Heart right ventricle (tissue), 16 donors: ENCODE measurements at places on chromosomes 2 and 18.

- no peak for DNase-seq
Measured at GRCh38 chr2:88628571-88628939, 1.3 kb upstream of the EIF2AK3 start.

DNA sequence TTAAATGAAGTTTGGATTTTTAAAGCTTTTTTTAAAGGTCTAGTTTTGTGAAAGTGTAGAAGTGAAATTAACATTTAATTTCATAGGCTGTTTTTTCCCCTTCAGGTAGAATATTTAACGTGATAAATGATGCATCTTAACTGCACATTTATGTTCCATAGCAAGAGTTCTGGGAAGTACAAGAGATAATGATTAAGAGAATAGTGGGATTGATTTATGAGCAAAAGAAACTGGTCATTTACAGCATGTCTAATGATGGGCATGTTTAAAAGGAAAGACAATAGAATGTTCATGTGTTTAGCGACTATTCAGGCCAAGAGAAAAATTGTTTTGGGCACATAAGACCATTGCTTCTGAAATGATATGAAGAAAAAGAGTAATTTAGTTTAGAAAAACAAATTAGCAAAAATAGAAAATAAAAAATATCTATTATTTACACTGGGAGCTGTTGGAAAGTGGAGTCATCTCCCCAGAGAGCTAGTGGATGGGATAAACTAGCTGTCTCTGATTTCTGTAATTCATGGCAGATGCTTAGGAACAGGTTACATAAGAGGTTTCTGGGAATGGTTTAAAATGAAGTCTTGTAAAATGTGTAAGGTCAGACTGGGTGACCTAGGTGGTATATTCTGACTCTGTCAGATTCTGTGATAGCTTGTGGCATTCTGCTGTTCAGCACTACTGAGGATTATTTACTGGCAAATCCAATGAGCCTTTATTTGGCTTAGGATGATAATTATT lies 60.7 kb downstream of the WDR7 start:
- DNase-seq: no peak

DNA sequence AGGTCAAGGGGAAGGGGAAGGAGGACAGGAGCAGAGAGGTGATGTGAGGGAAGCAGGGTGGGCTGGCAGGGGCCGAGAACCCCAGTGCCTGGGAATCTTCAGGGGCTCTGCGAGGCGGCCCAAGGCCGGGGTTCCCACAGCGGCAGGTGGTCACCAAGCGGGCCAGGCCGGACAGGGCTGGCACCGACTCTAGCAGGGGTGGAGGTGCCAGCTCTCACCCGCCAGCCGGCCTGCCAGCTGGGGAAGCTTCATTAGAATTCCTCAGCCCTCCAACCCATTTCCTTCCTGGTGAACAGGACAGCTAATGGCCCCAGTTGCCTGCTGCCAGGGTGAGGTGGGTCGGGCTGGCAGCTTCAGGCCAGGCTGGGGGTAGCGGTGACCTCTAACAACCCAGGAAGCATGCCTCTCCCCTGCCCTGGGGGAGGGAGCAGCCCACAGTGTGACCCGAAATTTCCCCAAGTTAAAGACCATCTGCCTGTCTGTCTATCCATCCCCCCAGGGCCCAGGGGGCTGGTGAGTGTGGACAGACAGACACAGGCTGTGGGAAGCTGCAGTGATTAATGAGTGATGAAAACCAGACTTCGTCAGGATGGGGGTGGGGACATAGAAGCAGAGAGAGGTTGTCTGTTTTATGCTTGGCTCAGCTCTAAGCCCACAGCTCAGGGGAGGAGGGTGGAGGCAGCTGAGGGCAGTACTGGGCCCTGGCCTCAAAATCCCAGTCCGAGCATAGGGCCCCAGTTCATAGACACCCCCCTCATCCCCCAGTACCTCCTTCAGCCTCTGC lies 144.1 kb downstream of the ZFP36L2 start:
- peak; percentile 79 for DNase-seq

- DNase-seq: peak; percentile 40
Measured at GRCh38 chr2:28981016-28981441, at the start of gene TOGARAM2. TOGARAM2 (plus strand) TSS chr2:28981298; CDS start chr2:28994835, 13,537 bp downstream.

- DNase-seq: no peak
Measured at GRCh38 chr2:190528521-190529001, 6.0 kb downstream of the NEMP2 start.

- no peak for DNase-seq
Measured at GRCh38 chr2:37771600-37772088, 100.2 kb upstream of the CDC42EP3 start.

DNA sequence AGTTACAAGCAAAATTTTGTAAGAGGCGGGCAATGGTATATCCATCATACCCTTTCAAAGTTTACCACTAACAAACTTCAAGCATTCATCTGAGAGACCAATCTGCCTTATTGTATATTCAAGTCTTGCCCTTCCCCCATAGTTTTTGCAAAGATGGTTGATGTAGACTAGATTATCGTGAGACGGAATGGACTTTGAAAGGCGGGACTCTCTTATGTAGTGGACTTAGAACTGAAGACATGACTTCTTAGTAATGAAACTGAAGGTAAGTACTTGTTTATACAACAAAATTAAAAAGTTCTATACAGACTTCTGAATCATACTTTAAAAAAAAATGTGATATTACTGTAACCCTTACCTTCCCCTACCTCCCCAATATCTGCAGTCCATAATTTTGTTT lies 10.4 kb downstream of the AP1S3 start:
- no peak for DNase-seq

GRCh38 chr2:178106053-178106452 lies 6.2 kb upstream of the RBM45 start:
- no peak for DNase-seq

DNA sequence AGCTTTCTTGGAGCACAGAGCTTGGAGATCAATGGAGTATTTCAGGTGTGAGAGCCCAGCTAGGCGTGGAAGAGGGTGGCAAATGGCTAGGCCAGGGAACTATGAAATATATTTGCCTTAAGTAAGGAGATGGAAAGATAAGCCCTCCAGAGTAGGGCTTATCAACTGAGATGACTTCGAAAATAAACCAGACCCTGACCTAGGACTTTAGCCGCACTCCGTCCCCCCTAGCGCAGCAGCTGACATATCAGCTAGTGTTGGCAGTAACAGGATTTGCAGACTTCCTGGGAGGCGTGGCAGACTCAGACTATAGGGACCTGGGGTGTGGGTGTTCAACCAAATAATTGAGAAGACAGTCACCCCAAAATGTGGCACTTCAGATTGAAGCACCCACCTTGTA lies 127.7 kb upstream of the EPAS1 start:
- DNase-seq: no peak

GRCh38 chr2:178892751-178893625 lies 85.8 kb upstream of the TTN start:
- DNase-seq: no peak

- no peak for DNase-seq
Measured at GRCh38 chr2:82657106-82657505, 1802.0 kb downstream of the SUCLG1 start.

DNA sequence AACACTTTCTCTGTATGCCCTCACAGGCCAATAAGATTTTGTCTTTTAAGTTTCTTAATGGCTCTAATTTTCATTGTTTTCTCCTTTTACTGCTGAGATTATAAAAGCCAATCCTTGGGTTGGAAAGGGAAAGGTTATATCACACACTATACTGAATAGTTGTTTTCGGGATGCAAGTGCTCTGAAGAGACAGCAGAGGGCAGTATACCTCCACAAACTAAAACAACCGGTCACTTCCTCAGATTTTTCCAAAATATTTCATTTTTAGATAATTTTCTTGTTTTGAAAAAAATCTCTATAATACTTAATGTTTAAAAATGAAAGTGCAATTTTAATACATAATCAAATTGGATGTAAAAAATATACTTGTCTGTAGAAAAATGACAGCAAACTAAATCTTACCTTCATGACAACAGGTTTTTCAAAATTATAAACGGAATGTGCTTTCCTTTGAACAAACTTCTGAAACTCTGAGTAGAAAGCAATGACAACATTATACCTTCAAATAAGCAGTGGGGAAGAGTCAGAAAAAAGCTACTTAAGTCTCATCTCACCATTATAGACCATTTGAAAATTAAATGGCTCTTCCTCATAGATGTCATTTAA lies 82.7 kb downstream of the ORC4 start:
- no peak for DNase-seq

DNA sequence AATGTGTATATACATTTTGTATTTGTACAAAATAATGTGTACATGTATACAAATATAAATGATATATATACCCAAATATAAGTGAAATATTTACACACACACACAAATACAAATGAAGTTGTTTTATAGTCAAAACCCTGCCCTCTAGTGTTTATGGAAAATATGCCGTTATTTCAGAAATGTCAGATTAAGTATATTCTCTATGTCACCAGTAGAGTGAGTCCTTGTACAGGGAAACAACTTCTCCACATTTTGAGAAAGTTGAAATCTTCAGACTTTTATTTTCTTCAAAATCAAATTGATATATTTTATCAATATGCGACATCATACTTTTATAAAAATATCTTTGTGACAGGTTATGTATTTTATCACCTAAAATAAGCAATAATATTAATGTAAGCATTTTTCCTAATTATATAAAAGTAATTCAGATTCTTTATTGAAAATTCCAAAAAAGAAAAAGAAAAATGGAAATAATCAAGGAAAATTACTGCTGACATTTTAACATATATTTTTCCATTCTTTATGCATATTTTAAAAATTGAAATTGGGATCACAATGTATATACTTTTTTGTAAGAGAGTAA lies 22.4 kb downstream of the ARL6IP6 start:
- DNase-seq: no peak

- no peak for DNase-seq
Measured at GRCh38 chr18:31244771-31245394, 73.1 kb upstream of the DSG1 start.
